ENCODE measurements at places on chromosomes 1 and 21. TPM values are rescaled to one million over a fixed set of nuclear protein-coding genes. Genes with fewer than 3 reads are reported as not detected.

The PLA2G2D gene
- total RNA-seq: not detected

The YBX1 gene
- total RNA-seq: 757 TPM

The SEMA4A gene
- total RNA-seq: 0.33 TPM

The CTSE gene
- total RNA-seq: not detected

The LYPLA2 gene
- 56.6 TPM for total RNA-seq

The OR6N1 gene
- total RNA-seq: not detected

The FLAD1 gene
- total RNA-seq: 44.9 TPM

The PKLR gene
- not detected for total RNA-seq

The S100A7 gene
- not detected for total RNA-seq

The FCN3 gene
- total RNA-seq: not detected

The CGN gene
- 2.6 TPM for total RNA-seq

The IFNLR1 gene
- 1.2 TPM for total RNA-seq

The NPHS2 gene
- total RNA-seq: not detected

The UBL4B gene
- not detected for total RNA-seq

The TMPRSS3 gene
- 0.20 TPM for total RNA-seq

The SV2A gene
- 0.08 TPM for total RNA-seq

The TMPRSS15 gene
- total RNA-seq: not detected

The AIM2 gene
- not detected for total RNA-seq

The SRSF11 gene
- total RNA-seq: 69.7 TPM

The BCAN gene
- 0.21 TPM for total RNA-seq

The SPRR2E gene
- not detected for total RNA-seq

The REN gene
- 0.13 TPM for total RNA-seq

The MARK1 gene
- 0.16 TPM for total RNA-seq

The KCNJ9 gene
- total RNA-seq: not detected

The ZNF593OS gene
- not detected for total RNA-seq

The ANKRD35 gene
- total RNA-seq: not detected

The ADGRL4 gene
- total RNA-seq: not detected

Data from A549 treated with GW870086 at 1 μM for 4 hours (cell line).